ENCODE measurements at places on chromosomes 11 and 22.

DNA sequence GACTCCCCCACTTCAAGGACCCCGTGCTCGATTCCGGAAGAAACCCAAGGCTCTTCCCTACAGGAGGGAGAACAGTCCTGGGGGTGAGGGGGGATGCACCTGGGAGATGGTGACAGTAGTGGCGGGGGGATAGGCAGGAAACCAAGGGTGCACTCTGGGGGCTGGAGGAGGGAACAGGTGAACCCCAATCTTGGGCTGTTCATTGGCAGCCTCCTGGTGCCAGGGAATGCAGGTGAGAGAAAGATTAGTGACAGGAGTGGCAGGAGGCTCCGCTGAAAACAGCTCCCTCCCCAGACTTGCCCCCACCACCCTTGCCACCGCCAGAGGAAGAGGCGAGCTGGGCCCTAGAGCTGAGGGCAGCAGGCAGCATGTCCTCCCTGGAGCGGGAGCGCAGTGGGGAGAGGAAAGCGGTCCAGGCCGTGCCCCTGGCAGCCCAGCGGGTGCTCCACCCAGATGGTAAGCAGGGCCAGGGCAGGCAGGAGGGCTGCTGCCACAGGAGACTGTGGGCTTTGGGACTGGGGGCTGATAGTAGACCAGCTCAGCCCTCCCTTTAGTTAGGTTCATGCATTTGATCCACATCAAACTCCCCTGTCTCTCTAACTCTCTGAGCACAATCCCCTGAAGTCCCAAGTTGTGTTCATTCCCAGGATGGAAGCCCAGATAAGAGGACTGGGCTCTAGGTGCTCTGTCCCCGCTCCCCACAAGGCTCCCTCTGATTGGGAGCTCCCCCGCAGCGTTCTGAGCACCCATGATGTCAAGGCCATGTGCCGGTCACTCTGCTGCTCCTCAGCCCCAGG is 14.5 kb downstream of the ROBO3 start:
- DNase-seq, result no peak

DNA sequence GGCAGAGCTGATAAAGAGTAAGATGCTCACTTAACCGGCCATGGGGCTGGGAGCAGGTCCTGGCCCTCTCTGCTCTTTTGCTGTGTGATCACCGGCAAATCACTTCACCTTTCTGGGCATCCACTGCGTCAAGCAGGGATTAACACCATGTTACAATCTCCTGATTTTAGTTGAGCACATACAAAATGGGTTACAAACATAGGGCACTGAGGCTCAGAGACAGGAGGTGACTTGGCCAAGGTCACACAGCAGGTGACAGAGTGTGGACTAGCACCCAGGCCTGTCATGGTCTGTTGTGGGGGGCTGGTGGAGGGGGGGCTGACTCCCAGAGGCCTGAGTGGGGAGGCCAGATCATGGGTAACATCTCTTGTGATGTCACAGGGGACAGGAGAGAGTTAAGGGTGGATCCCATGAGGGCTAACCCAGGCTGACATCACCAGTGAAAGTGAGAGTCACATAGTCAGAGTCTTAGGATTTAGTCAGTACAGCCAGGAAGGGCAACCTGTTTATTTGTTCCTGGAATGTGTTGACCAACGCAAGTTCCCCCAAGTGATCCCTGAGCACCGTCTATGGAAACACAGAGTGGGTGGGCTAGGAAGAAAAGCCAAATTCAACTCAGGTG is 27.8 kb downstream of the GDPD5 start:
- no peak for DNase-seq

GRCh38 chr11:45182902-45183301 is 36.5 kb downstream of the PRDM11 start:
- DNase-seq, result no peak

DNA sequence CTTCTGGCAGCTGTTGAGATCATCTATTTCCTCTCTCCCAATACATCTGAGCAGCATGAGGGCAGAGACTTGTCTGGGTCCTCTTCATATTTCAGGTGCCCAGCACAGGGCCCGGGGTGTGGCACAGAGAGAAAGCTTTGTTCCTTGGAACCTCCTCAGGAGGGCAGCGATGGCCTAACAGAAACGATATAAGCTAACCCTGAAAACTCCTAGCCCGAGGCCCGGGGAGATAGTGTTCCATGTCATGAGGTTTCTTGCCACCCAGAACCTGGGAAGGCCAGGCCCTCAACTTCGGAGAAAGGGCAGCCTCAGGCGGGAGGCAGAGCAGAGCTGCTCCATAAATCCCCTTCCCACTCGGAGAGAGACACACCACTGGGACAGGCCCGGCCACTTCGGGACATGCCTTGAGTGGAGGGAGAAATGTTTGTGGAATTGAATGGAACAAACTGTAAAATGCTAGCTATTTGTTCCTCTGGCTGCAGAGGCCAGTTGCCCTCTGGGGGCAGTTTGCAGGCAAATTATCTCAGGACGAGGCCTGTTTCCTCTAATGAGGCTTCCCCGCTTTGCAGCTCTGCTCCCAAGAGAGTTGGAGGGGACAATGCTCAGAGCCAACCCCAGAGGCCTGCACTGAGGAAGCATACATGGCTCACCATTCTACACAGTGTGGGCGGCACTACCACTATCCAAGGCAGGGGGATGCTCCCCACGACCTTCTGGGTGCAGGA is 11.6 kb downstream of the ARRB1 start:
- no peak for DNase-seq

GRCh38 chr11:112902361-112903011 is 58.7 kb upstream of the NCAM1 start:
- DNase-seq, result no peak

- DNase-seq, result no peak
These were observed 50.4 kb downstream of the DENND5A start for GRCh38 chr11:9214765-9215164.

DNA sequence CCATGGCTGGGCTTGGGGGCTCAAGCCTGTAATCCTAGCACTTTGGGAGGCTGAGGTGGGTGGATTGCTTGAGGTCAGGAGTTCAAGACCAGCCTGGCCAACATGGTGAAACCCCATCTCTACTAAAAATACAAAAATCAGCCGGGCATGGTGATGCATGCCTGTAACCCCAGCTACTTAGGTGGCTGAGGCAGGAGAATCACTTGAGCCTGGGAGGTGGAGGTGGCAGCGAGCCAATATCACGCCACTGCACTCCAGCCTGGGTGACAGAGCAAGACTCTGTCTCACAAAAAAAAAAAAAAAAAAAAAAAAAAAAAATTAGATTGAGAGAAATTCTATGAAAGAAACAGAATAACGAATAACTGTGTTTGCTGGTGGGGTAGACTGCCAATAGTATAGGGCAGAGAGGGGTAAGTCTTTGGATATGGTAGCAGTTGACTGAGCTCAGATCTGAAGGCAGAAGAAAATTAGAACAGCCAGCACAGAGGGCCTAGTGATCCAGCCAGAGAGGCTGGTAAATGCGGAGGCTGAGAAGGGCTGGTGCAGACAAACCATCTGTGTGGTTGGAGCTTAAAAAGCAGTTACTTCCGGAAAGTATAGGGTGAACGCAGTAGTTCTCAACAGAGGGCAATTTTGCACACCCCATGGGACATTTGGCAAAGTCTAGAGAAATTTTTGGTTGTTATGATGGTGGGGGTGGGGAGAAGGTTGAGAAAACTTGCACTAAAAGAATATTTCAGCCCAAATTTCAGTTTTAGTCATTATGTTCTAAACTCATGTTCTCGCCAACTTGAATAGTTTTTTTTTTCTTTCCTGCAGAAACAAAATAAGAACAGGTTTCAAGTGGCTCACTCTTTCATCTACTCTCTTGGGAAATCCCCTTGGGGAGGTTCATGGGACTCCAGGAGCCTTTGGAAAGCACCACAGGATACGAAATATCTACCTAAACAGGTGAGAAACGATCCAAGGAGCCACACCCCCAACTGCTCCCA is 1.6 kb upstream of the HORMAD2 start:
- no peak for DNase-seq

DNA sequence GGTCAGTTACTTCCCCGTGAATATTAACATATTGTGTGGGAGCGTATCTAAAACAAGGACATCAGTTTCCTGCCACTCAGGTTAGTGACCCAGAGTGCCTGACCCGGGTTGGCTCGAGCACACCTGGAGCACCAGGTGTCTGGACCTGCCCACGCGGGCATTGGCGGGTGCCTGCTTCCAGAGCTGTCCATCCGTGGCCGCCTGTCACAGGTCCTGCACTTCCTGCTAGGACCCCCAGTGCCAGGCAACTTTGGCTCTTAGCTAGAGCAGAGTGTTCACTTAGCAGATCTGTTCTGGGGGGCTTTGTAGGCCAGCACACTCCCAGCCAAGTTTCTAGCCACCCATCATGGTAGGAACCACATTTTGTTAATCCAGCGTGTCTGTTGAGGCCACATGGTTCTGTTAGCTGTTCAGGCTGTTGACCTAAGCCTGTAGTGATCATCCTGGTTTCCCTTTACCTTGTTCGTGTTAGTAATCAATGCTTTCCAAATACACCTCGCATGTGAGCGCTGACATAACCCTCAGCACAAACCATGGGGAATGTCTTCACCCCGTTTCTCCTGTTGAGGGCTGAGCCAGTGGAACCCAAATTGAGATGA is 29.5 kb downstream of the MOV10L1 start:
- DNase-seq, result no peak

- DNase-seq, result peak; percentile 6
These were observed 87.7 kb upstream of the OPCML start for GRCh38 chr11:133619973-133620372.

GRCh38 chr22:20058989-20059770 is 20.9 kb upstream of the DGCR8 start:
- DNase-seq, result no peak

GRCh38 chr11:96091476-96091875 is 167.6 kb upstream of the MTMR2 start:
- DNase-seq, result no peak

GRCh38 chr11:20368438-20368837 is 4.9 kb downstream of the HTATIP2 start:
- no peak for DNase-seq

DNA sequence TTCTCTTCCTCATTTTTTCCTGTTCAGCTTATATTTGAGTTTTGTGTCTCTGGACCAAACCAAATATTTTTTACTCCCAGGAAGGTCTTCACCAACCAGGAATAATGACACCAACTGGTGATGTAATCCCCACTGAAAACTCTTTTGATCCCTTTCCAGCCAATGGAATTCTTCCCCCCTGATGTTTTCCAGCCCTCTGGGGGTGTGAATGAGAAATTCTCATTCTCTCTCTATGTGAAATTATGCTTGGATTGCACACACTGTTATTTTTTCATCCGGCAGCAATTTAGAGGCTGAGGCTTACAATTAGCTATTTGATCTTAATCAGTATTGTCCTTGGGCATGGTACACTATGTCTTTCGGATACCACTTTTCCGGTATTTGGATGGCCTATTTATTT is 39.5 kb upstream of the SLC1A2 start:
- DNase-seq, result no peak

DNA sequence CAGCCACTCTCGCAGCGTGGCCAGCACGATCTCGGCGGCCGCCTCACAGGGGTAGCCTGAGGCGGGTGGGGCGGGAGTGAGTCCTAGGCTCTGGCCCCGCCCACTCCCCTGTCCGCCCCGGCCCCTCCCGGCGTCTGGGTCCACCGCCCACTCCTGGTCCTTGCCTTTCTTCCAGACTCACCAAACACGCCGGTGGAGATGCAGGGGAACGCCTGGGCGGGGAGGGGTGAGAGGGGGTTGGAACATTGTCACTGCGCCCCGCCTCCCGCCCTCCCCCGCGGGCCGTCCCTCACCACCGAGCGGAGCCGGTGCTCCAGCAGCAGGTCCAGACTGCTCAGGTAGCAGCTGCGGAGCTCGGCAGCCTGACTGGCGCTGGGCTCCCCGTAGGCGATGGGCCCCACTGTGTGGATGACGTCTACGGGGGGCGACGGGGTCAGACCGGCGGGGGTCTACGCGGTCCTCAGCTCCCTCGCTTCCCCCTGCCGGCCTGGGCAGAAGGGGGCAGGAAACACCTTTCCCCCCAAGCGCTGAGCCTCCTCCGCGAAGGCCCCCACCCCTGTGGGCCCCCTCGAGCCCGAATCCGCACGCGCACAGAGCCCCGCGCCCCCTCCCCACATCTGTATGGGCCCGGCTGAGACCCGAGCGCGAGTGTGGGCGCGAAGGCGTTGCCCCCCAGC is 13.2 kb downstream of the OTUB1 start:
- no peak for DNase-seq

DNA sequence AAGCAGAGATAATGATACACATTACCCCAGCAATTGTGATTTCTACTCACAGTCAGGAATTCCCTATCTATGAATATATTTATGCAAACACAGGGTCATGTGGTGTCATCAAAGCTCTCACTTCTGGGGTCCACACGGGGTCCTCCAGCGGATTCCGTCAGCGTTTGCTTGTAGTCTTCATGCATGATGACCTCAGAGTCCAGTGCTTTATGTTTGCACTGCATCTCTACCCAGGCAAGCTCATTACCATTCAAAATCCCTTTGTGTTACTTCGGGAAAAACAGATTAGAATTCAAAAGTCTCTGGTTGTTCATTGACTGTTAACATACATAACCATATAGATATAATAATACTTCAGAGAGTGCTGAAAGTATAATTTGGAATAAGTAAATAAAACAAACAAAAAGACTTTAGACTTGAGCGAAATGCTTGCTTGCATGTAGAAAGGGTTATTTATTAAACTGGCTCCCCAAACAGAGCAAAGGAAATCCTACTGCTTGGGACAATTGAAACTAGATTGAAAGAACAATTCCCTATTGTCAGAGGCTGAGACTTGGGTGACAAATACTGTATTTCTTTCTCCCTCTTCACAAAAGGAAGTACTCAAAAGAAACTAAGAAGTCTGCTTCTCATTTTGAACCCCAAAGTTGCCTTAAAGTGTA is 423.1 kb downstream of the ETS1 start:
- DNase-seq, result no peak

GRCh38 chr11:115221461-115222069 is 282.6 kb downstream of the CADM1 start:
- DNase-seq, result no peak

- peak; percentile 27 for DNase-seq
These were observed 27.9 kb upstream of the OAF start for GRCh38 chr11:120182790-120183491.

- no peak for DNase-seq
These were observed 43.6 kb downstream of the ARFGAP3 start for GRCh38 chr22:42813501-42813900.

GRCh38 chr11:16512899-16513241 is 156.5 kb upstream of the SOX6 start:
- no peak for DNase-seq

- peak; percentile 86 for DNase-seq
These were observed 1.1 kb downstream of the MTFP1 start for GRCh38 chr22:30426388-30427353.

- DNase-seq, result no peak
These were observed 126.5 kb downstream of the LDLRAD3 start for GRCh38 chr11:36070213-36070953.
